ENCODE measurements at places on chromosomes 11 and 22.
A peak's percentile ranks its signal among the peaks of the same experiment; 100 is the strongest.

GRCh38 chr11:83070044-83070701, 1.5 kb downstream of the RAB30 start:
- DNase-seq, result no peak

DNA sequence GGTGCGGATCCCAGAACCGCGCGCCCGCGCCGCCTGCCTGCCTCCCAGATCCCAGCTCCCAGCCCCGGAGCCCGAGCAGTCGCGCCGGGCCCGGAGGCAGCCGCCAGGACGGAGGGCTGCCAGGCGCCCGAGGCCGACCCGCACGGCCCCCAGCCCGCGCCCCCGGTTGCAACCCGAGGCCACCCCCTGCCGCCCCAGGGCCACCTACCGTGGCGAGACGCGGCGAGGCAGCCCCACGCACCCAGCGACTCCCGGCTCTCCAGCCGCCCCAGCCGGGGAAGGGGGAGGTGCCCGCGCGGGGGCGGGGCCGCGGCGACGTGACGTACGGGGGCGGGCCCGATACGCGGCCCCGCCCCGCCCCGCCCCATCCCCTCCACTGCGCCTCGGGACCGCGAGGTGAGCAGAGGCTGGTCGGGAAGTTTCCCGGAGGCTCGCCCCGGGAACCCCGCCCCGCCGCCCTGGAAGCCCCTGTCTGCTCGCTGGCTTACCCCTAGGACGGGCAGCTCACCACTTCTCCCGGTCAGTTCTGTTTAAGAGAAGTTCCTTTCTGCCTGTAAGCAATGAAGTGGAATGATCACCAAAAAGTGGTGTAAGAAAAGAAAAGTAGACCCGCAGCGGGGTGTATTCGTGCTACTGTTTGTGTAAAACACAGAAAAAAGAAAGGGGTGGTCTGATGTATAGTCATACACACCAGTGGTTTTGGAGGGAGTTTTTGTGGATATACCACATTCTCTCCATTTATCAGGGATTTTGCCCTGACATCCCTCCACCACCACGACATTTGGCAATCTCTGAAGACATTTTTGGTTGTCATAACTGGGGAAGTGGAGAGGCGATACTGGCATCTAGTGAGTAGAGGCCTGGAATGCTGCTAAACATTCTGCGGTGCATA, at the start of gene TPST2:
Gene TPST2 (minus strand): TSS at position 288 of the 892 bp plus-strand sequence. CDS start 48,502 bp downstream, outside the sequence.
- peak; percentile 65 for DNase-seq

DNA sequence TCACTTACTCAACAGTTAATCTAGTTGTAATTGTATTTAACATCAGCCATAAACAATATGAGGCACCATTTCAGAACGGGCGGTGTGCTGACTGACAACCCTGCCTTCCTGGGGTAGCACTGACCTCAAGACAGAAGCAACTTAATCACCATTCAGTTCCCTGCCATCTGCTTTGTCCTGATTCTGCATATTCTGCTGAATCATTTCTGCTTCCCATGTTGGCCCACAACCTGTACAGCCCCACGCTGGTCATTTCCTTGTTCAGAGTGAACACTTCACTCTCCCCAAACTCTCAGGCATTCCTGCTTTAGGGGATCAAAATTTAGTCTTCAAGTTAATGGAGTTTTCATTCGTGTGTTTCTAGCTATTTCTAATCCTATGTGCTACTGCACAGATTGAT, 132.3 kb upstream of the ZBED5 start:
- no peak for DNase-seq

DNA sequence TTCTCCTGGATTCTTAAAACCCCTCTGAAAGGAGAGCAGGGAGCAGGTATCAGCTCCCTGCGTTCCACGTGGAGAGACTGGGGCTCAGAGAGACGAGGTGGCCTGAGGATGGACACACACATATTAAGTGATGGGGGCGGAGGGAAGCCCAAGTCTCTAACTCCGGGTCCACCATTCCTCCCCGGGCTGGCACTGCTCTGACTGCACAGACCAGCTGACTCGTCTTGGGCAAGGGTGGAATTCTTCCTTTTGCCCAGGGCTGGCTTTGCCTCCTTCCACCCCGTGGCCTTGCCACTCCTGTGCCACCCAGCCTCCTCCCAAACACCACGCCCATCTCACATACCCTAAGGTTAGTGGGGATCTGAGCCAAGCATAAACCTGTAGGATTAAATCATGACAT, 65.0 kb downstream of the BUD13 start:
- DNase-seq, result no peak

- no peak for DNase-seq
Observed at GRCh38 chr11:119362741-119363080, 16.2 kb upstream of the MFRP start.

- DNase-seq, result peak; percentile 49
Observed at GRCh38 chr11:62909107-62909894, 11.9 kb downstream of the CHRM1 start.

- peak; percentile 33 for DNase-seq
Observed at GRCh38 chr11:64809781-64810241, 540 bp downstream of the MEN1 start.

DNA sequence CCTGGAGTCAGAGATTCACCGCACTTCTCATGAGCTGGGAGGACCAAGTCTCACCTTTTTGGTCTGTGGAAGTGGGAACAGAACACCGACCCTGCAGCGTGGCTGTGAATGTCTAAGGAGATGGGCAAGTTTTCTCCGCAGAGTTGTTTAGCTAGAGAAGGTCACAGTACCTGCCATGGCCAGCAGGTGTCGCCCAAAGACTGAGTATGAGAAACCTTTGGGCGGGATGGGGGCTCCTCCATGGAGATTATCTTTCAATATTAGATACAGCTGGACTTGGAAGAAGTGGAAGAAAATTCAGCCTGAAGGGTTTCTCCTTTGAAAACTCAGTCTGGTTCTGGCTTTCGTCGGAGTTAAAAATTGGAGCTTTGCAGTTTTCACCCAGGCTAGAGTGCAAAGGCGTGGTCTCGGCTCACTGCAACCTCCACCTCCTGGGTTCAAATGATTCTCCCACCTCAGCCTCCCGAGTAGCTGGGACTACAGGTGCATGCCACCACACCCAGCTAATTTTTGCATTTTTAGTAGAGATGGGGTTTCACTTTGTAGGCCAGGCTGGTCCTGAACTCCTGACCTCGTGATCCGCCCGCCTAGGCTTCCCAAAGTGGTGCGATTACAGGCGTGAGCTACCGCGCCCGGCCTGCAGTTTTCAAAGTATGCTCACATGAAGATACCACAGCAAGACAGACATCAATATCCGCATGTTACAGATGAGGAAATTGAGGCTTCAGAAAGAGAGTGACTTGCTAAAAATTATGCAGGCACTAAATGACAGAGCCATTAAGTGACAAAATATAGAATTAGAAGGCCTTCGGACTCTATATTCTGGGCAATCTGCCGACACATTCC, 10.7 kb upstream of the DSCAML1 start:
- peak; percentile 64 for DNase-seq

Data from progenitor cell of endocrine pancreas (in vitro differentiated cells).